ENCODE measurements at places on chromosomes 6 and 20.
A peak's percentile ranks its signal among the peaks of the same experiment; 100 is the strongest.

DNA sequence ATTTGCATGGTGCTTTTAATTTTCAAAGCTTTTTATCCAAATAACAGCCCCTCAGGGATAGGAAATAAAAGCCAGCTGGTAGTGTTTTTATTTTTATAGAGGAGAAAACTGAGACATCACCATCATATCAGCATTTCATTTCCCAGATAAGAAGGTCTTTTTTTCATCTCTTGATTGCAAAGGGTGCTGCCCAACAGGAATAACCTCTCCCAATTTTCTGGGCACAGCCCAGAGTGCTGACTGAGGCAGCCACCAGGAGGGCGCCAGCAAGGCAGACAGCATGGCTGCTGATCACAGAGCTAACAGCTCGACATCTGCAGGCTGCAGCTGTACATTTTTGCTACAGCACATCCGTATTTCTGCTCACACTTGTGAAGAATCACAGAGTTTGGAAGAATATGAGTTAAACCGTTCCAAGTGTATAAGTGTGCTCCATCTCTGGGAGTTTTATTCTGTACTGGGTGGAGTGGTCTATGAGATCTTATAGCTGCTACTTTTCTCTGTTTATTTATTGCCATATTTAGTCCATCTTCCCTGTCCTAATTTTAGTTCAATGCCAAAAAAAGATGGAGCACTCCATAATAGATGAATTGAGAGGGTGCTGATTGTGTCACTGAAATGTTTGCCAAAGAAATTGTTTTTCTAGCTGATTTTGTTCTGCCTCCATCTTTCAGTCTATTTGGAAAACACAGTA, 85.5 kb upstream of the C20orf144 start:
- no peaks in the 10 kb centered on the region for H3K36me3 ChIP-seq
- no peak for DNase-seq
- H3K27ac ChIP-seq = peak overlapping the region; percentile 16
- H3K27me3 ChIP-seq = no peaks in the 10 kb centered on the region

DNA sequence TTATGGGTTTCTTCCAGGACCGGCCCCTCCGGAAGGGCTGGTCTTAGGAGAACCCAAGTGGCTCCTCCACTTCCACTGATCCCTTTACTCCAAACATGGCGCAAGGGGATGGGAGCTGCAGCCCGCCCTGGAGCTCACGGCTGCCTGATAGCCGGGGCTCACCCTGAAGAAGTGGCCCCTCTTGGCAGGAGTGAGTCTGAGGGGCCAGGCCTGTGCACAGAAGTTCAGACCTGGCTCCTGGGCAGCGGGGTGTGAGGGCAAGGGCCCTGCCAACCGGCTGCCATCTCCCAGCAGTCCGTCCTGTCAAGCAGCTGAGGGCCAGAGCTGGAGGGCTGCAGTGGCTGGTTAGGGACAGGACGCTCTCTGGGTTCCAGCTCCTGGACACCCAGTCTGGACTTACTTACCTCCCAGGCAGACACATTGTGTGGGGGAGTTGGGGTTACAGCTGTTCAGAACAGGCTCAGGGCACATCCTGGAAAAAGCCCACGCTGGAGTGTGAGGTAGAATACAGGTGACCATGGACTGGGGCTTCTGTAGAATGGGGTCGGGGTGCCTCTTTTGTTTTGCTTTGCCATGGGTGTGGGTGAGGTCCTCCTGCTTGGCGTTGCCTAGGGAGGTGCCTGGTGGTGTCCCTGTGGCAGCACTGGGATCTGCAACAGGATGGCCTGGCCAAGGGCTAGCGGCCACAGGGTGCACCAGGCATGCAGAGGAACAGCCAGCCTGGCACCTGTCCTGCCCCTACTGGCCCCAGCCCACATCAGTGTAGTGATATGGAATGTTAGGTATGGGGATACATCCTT, 88.4 kb downstream of the ASXL1 start:
- DNase-seq = no peak
- peaks cover 62% of the 10 kb centered on the region for H3K4me1 ChIP-seq
- H3K4me3 ChIP-seq = no peak overlapping the region
- no peaks in the 10 kb centered on the region for H3K27me3 ChIP-seq
- peaks cover 13% of the 10 kb centered on the region for H3K36me3 ChIP-seq
- H3K27ac ChIP-seq = peak overlapping the region; percentile 16

DNA sequence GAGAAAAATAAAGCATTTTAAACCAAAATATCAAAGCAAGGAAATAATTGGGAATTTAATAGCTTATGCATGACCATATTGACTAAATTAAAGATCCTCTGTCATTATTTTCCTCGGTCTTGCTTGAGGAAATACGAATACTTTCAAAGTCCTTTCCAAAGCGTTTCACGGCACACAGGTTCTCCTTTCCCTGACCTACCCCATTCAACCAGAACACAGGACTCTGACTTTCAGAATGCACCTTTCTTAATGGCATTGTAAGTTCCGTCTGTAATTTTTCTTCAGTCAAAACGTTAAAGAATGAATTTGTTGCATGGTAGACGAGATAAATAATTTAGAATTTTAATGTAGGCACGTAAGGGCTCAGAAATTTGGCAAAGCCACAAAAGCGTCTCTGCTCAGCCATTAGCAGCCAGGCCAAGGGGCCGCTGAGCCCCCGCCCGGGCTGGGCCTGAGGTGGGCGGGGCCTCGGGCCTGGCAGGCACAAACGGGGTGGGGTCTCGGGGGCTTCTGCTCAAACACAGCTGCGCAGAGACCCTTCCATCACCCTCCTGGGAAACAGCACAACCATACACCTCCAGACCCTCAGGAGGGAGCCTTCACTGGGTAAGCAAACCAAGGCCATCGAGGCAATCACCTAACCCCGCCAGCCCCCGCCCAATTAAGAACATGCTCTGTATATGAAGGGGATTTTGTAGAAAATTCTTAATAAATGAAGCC, 3.4 kb downstream of the NEDD9 start:
- peak overlapping the region; percentile 87 for H3K27ac ChIP-seq
- no peaks in the 10 kb centered on the region for H3K27me3 ChIP-seq
- peaks cover 45% of the 10 kb centered on the region for H3K4me1 ChIP-seq
- H3K36me3 ChIP-seq = no peaks in the 10 kb centered on the region
- DNase-seq = no peak
- peak overlapping the region; percentile 70 for H3K4me3 ChIP-seq

GRCh38 chr6:83467620-83468036, 36.8 kb upstream of the ME1 start:
- H3K27ac ChIP-seq = peak overlapping the region; percentile 40
- H3K27me3 ChIP-seq = no peaks in the 10 kb centered on the region
- DNase-seq = peak; percentile 22
- H3K4me1 ChIP-seq = peaks cover 3% of the 10 kb centered on the region
- no peaks in the 10 kb centered on the region for H3K36me3 ChIP-seq

- no peak overlapping the region for H3K4me3 ChIP-seq
- DNase-seq = no peak
- no peaks in the 10 kb centered on the region for H3K27me3 ChIP-seq
- H3K27ac ChIP-seq = no peak overlapping the region
- no peaks in the 10 kb centered on the region for H3K36me3 ChIP-seq
These were observed 40.2 kb upstream of the DEFB112 start for GRCh38 chr6:50089911-50090310.
